ENCODE measurements at places on chromosomes 5 and 9.

DNA sequence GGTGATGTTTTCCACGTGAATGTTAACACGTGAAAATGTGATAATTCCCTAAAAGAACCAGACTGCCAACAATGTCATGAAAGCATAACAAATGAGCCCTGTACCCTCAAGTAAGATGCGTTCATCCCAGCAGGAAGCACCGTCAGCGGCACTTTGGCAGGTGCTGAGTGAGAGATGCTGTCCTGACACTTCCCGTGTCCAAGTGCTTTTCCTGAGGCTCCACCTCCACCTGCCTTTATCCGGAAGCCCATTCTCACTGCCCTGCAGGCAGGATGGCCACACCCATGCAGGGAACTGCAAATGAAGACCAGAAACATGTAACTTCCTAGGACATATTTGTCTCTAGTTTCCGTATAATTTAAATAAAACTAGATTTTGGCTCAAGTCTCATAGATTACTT is 238.0 kb upstream of the IRX2 start:
- no peak for DNase-seq

GRCh38 chr9:138025908-138026307 is 148.3 kb downstream of the CACNA1B start:
- DNase-seq: no peak

GRCh38 chr9:109923806-109924205 is 143.8 kb downstream of the PALM2AKAP2 start:
- DNase-seq: no peak

DNA sequence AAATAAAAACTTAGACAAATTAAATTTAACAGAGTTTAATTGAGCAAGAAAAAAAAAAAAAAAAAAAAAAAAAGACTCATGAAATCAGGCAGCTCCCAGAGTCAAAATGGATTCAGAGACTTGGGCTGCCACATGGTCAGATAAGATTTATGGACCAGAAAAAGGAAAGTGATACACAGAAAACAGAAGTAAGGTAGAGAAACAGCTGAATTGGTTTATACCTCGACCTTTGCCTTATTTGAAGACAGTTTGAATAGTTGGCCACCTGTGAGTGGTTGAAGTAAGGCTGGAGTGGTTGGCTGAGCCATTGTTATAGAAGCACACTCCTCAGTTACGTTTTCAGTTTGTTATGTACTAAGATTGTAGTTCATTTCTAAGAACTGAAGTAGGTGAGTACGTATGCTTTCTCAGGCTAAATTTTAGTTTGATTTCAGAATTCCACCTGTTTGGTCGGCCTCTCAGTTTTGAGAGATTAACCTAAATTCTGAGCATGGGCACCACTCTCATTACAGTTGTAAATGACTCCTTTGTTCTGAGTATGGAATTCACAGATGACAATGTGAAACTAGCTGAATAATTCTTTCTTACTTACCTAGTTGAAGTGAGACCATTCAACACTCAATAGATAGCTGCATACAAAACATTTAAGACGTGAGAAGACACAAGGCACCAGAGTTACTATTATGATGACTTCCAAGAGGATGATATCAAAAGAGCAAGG is 149.0 kb downstream of the AOPEP start:
- DNase-seq: no peak

GRCh38 chr5:58985759-58986158 is 402.9 kb downstream of the RAB3C start:
- DNase-seq: no peak

- no peak for DNase-seq
Observed at GRCh38 chr5:14025569-14026286, 81.2 kb upstream of the DNAH5 start.

DNA sequence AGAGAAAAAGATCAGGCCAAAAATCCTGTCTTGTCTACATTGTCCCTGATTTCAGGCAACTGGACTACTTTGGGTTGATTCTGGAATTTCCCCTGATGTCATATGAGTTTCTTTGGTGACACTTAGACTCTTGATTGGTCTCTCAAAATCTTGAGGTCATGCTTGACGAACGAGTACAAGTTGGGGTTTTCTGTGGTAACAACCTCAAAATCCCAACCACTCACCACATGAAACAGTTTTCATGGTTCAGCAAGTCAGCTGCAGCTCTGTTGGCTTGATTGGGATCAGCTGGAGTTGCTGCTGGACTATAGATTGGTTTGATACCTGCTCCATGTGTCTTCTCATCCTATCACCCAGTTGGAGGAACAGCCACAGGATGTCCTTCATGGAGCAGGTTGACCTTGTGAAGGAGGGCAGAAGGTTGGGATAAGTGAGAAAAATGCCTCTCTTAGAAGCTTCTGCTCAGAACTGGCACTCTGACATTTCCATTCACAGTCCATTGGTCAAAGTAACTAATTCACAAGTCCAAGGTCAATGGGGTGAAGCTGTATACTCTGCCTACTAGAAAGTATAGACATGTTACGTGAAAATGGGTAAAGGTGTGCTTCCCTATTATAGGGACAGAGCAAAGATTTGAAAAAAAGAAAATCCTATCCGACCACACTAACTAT is 284.5 kb downstream of the SH3GL2 start:
- DNase-seq: no peak

GRCh38 chr5:125575891-125576505 is 829.6 kb upstream of the ZNF608 start:
- DNase-seq: no peak

- no peak for DNase-seq
Observed at GRCh38 chr9:35820076-35820475, 5.2 kb upstream of the HINT2 start.

DNA sequence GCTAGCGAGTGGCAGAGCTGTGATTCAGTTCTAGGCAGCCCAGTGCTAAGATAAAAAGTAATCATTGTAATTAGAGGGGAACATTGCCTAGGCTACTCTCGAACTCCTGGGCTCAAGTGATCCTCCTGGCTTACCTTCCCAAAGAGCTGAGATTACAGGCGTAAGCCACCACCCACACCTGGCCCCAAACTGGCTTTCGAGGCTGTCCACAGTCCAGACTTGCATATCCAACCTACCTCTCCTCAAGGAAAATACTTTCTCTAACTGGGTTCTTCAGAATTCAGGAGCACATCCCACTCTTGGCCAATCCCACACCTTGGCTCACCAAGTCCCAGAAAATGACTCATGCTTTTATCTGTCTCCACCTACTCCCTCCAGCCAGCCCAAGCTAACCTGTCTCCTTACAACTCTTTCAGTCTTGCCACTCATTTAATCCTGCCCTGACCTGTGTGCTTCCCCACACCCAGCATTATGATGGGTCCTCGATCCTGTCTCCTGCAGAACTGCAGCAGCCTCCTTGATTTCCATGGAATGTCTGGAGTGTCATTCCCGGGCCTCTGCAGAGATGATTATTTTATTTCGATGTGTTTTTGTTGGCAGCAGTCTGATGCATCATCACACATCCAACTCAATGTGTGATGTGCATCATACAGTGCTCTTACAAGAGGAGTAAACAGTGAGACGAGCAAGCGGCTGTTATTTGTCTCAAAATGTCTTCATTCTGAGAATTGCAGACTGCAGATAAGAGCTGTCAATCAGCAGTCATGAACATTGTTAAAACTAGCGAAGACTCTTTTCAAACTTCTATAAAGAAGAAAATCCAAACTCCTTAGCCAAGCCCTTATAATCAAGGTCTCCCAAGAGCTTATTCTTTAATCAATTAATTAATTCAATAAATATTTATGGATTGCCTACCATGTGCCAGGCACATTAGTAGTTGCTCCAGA is 167.3 kb downstream of the SEC61B start:
- no peak for DNase-seq

GRCh38 chr5:137315534-137316345 is 183.4 kb downstream of the SPOCK1 start:
- no peak for DNase-seq

GRCh38 chr5:55220433-55221185 is 6.5 kb downstream of the MCIDAS start:
- no peak for DNase-seq

DNA sequence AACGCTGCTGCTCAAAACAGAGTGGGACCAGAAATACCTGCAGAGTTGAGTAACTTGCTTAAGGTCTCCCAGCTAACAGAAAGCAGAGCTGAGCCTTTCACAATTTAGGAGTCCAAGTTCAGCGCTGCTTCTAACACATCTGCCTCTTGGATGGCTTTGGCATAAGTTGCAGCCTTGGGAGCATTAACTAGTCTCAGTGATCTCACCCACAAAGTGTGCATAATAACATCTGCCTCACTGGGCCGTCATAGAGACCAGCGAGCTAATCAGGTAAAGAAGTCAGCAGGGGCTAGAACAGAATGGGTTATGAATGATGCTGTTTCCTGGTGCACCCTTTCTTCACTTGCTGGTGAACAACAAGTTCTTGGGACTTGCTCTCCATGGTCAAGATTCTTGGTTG is 36.5 kb downstream of the WWC1 start:
- no peak for DNase-seq

GRCh38 chr5:59275510-59276324 is 617.8 kb downstream of the PDE4D start:
- DNase-seq: no peak

DNA sequence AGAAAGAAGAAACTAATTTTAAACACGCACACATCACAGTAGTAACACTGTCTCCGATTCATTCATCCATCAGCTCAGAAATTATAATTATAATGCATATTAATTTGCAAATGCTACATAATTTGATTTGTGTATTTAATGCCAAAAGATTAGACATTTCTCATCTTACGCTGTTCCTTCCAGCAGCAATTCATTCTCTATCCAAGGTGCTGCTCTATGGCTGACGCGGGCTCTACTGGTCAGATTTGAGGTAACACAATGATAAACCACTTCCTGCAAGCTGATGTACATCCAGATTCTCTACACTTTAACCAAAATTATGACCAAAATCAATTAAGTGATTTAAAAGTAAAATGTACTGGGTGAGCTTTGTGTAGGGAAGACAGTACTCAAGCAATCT is 77.9 kb upstream of the ICE1 start:
- DNase-seq: no peak

DNA sequence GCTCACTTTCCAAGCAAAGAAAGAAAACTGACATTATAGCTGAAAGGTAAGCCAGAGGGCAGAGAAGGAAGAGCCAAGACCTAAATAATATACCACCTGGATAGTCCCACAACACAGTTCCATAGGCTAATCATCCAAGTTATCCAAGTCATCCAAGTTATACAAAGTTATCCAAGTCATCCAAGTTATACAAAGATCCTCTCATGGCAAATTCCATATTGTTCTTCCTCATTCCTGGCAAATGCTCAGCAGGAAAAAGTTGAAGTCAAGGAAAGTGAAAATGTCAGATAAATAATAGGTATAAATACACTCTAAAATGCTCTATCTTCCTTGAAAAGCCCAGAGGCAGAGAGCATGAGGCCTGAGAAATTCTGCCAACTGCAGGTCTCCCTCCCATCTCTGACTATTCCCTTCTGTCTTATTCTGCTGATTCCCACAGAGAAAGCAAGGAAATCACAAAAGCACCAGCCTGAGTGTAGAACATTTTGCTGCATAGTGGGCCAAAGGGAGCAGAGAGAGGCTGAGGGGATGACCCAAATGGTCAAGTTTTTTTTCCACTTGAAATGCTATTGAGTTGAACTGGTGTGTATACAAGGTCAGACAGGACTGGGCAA is 12.5 kb downstream of the MCTP1 start:
- DNase-seq: no peak

DNA sequence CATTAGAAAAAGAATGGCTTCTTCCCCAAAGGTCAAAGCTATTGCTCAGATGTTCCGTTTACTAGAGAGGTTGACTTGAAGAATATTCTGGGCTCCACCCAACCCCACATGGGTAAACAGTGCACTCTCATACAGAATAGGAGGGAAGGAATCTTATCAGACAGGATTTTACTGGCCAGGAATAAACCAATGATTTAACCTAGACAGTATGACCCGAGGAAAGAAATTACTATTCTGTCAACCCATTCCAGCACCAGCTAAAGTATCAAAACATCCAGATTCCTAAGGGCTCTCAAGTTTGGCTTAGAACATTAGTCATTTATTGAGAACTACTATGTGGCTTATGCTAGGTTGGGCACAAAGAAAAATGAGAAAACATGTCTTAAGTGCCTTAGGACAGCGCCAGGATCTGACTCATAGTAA is 493.6 kb upstream of the KLF4 start:
- no peak for DNase-seq

GRCh38 chr5:83837265-83837907 is 116.7 kb upstream of the HAPLN1 start:
- no peak for DNase-seq

GRCh38 chr9:87746186-87746585 is 20.3 kb downstream of the CTSL start:
- no peak for DNase-seq

GRCh38 chr9:35729700-35730485 is 2.1 kb downstream of the TLN1 start:
- no peak for DNase-seq

- no peak for DNase-seq
Observed at GRCh38 chr5:19531374-19531952, 456.5 kb downstream of the CDH18 start.

DNA sequence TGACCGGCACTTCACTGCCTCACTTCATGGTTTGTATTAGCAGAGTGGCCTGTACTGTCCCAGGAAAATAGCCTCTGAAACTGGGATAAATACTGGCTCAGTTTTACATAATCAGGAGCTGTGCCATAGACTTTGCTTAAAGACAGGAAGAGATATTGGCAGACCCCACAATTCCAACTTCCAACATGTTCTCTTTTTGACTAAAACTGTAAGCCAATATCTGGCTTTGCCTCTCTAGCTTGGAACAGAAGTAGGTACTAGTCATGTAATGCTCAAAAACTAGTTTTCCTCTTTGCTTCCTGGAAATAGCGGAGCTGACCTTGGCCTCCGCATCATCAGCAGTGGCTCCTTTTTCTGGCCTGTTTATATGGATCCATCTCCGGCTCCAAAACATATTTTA is 276.9 kb downstream of the CDH9 start:
- DNase-seq: no peak

GRCh38 chr9:71604197-71605063 is 163.9 kb downstream of the CEMIP2 start:
- DNase-seq: peak; percentile 65

DNA sequence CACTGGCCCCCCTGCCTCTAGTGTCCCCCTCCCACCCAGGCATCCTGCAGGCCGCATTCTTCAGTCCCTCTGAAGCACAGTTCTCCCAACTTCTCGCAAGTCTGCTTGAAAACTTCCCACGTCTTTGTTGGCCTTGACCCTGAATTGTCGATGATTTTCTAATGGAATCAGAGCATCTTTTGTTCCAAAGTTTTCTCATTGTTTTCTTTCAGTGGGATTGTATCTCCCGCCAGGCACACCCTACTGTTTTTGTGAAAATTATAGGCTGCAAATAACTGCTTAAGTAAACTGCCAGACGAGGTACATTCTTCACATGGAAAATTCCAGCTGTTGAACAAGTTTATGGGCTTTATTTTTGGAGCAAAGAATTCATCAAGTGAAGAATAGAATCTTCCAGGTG is 122.6 kb upstream of the SLC25A48 start:
- DNase-seq: no peak

DNA sequence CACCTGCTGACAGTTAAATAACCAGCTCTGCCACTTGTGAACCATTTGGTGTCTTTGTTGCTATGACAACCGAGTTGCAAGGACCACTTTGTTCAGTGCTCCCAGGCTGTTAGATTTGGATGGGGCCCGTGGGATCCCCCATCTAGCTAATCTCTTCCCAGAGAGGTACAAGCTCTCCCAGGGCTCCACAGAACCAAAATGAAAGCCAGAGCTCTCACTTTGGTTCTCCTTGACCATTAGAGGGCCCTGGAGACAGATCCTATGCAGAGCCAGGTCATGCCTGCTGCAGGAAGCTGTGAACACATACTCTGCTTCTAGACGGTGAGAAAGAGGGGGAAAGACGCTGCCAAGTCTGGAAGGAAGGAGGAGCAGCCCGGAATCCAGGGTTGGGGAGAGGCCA is 224.6 kb downstream of the GABBR2 start:
- DNase-seq: no peak
